ENCODE measurements at places on chromosomes 11 and 22. TPM values are rescaled to one million over a fixed set of nuclear protein-coding genes. Genes with fewer than 3 reads are reported as not detected.

GRCh38 chr22:24834845-24835570 is 29.0 kb downstream of the SGSM1 start:
- no peak overlapping the region for H3K27ac ChIP-seq
- H3K27me3 ChIP-seq = peaks cover 1% of the 10 kb centered on the region
- no peaks in the 10 kb centered on the region for H3K36me3 ChIP-seq

GRCh38 chr11:1651411-1651980 is 21.9 kb downstream of the KRTAP5-5 start:
- H3K4me1 ChIP-seq = no peaks in the 10 kb centered on the region
- no peak overlapping the region for H3K4me3 ChIP-seq
- H3K27ac ChIP-seq = no peak overlapping the region
- DNase-seq = no peak
- no peaks in the 10 kb centered on the region for H3K36me3 ChIP-seq
- peaks cover 14% of the 10 kb centered on the region for H3K27me3 ChIP-seq

DNA sequence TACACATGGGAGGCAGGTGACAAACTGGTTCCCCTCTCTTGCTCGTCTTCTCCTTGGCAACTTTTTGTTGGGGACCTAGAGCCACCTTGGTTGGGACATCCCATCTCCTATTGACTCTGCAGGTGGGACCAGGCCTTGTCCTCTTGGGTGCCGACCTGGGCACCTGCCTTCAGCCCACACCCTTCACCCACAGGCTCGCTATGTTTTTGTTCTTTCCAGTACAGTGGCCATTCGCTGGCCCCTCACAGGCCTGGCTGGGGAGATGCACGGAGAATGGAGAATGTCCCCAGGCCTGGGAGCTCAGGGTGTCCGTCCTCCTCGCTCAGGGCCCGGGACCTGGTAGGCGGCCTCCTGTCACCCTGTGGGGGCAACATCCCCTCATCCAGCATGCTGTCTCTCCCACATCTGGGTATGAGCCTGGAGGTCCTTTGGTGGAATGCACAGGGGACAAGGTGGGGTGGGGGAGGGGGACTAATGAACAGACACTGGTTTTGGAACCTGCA is 14.9 kb upstream of the OMP start:
- no peaks in the 10 kb centered on the region for H3K36me3 ChIP-seq
- no peak overlapping the region for H3K4me3 ChIP-seq
- DNase-seq = no peak
- no peak overlapping the region for H3K27ac ChIP-seq

GRCh38 chr11:112508750-112509149 is 248.1 kb upstream of the PLET1 start:
- H3K27ac ChIP-seq = no peak overlapping the region
- no peak overlapping the region for H3K4me3 ChIP-seq
- H3K36me3 ChIP-seq = no peaks in the 10 kb centered on the region
- peaks cover 11% of the 10 kb centered on the region for H3K27me3 ChIP-seq

DNA sequence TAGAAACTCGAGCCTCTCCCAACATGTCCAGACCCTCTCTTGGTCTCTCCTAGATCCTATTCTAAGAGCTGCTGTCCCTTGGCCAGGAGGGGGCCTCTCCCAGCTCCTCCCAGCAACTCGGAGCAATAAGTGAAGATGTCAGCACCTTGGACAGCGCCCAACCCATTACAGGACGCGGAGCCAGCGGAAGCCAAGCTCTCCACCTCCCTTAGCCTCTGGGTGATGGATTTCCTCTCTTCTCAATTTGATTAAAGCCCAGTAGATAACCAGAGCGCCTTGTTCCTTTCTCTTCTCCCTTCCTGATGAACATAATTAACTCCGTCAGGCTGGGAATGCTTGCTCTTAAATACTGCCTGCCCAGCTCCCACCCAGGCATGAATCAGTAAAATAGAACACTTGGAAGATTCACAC is 26.2 kb upstream of the TPBGL start:
- H3K4me3 ChIP-seq = no peak overlapping the region
- peaks cover 25% of the 10 kb centered on the region for H3K27me3 ChIP-seq
- H3K36me3 ChIP-seq = no peaks in the 10 kb centered on the region

DNA sequence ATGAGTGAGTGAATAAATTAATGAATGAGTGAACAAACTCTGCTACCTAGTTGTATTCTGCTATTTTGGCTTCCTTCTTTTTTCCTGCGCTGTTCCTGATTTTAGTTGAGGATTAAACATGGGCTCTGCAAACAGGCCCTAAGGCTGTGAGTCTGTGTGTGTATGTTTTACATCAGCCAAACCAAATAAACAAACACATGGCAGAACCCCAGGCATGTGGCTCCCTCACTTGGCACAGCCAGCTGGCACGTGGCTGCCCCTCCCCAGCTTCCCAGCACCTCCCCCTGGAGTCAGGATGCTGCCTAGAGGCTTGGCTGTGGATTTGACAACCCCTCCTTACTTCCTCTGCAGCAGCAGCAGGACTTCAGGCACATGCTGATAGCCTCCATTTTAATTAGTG is 593.2 kb downstream of the INSC start:
- H3K4me3 ChIP-seq = no peak overlapping the region
- no peak for DNase-seq
- H3K27ac ChIP-seq = no peak overlapping the region
- peaks cover 1% of the 10 kb centered on the region for H3K27me3 ChIP-seq
- no peaks in the 10 kb centered on the region for H3K4me1 ChIP-seq

DNA sequence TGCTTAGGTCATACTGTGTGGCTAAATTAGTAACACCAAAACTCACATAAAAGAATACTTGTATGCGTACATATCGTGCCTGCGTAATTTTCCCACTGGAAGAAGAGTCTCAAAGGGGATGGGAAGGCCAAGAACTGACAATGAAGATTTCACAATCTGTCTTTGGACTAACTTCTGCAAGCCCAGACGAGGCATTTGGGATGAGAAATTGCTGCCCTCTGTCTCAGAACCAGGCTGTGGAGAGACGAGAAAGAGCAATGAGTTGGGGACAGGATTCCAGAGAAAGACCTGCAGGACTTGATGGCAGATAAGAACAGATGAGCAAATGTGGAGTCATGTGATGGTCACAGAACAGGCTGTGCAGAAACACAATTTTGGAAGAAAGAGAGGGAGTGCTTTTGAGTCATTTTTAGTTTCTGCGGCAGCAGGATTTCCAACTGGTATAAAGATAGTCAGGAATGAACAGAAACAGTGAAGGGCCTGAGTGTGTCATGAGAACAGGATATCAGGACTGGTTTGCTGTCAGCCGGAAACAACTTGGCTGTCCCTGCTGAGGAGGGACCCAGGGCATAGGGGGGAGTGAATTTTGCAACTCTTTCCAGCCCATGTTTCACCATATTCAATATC is 82.7 kb upstream of the CTSC start:
- no peaks in the 10 kb centered on the region for H3K27me3 ChIP-seq
- DNase-seq = no peak
- H3K27ac ChIP-seq = peak overlapping the region; percentile 11
- peaks cover 42% of the 10 kb centered on the region for H3K4me1 ChIP-seq

GRCh38 chr22:31323578-31324550 is 22.3 kb downstream of the PATZ1 start:
- H3K4me3 ChIP-seq = no peak overlapping the region
- H3K36me3 ChIP-seq = peaks cover 22% of the 10 kb centered on the region

DNA sequence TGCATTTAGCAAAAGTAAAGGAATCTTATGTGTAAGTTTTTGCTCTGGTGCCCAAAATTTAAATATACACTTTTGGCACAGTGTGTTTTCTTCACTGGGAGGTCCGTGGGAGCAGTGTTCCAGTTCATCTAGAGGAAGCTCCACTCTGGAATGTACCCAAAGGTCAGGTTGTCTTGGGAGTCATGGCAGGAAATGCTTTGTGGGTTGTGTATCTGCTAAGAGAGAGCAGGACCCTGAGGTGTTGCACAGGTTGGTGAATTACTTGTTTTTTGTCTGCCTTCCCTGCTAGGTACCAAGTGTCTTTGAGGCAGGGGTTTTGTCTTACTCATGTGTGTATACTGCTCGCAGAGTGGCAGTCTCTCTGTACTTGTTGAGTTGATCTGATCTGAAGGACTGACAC is 37.3 kb downstream of the DIXDC1 start:
- no peak overlapping the region for H3K27ac ChIP-seq
- no peak overlapping the region for H3K4me3 ChIP-seq
- DNase-seq = no peak
- peaks cover 25% of the 10 kb centered on the region for H3K27me3 ChIP-seq

DNA sequence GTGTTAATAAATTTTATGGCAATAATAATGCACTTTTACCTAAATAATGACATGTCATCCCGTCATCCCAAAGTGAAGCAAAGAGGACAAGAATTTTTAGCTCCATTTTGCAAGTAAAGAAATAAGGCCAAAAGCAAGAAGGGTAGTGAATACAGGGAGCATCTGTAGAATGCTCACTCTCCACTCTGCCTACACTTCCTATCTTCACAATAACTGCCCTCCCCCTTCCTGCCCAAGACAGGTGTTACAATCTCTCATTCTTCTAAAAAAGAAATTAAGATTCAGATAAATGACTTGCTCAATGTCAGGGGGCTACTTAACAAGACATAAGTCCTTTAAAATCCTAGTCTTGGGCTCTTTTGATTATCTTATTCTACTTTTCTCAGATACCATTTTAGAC is 8.9 kb downstream of the RDX start:
- no peaks in the 10 kb centered on the region for H3K27me3 ChIP-seq
- no peak overlapping the region for H3K27ac ChIP-seq
- H3K36me3 ChIP-seq = peaks cover 13% of the 10 kb centered on the region
- H3K4me1 ChIP-seq = peaks cover 24% of the 10 kb centered on the region

DNA sequence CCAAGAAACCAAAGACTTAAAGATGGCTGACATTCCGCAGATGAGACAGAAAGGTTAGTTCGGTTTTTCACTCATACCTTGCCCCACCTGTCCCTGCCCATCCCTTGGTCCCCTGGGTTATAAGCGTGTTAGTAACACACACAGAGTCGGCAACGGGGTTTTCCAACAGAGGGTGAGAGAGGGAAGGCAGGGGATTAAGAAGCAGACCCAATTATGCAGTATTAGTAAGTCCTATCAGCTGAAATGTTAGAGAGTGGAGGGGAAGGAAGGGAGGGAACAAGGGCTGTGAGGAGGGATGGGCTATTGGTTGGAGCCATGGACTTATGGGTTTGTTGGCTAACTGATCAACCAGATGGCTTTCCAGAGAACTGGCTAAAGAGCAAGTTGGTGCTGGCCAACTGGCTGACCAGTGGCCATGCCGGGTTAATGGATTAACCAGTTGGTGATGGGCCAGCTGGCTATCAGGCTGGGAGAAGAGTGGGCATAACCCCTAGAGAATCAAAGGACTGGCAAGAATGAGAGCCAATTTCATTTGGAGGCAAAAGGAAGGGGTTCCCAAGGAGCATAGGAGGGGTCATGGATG is 45.5 kb downstream of the NRXN2 start:
- peaks cover 17% of the 10 kb centered on the region for H3K27me3 ChIP-seq
- DNase-seq = no peak
- H3K36me3 ChIP-seq = no peaks in the 10 kb centered on the region
- no peak overlapping the region for H3K4me3 ChIP-seq

GRCh38 chr11:11390068-11390771 is 37.2 kb upstream of the CSNK2A3 start:
- no peak overlapping the region for H3K4me3 ChIP-seq
- H3K4me1 ChIP-seq = no peaks in the 10 kb centered on the region
- H3K27me3 ChIP-seq = peaks cover 2% of the 10 kb centered on the region

- H3K27ac ChIP-seq = no peak overlapping the region
- no peaks in the 10 kb centered on the region for H3K36me3 ChIP-seq
- no peaks in the 10 kb centered on the region for H3K4me1 ChIP-seq
These were observed 224.6 kb downstream of the MN1 start for GRCh38 chr22:27576815-27577573.

DNA sequence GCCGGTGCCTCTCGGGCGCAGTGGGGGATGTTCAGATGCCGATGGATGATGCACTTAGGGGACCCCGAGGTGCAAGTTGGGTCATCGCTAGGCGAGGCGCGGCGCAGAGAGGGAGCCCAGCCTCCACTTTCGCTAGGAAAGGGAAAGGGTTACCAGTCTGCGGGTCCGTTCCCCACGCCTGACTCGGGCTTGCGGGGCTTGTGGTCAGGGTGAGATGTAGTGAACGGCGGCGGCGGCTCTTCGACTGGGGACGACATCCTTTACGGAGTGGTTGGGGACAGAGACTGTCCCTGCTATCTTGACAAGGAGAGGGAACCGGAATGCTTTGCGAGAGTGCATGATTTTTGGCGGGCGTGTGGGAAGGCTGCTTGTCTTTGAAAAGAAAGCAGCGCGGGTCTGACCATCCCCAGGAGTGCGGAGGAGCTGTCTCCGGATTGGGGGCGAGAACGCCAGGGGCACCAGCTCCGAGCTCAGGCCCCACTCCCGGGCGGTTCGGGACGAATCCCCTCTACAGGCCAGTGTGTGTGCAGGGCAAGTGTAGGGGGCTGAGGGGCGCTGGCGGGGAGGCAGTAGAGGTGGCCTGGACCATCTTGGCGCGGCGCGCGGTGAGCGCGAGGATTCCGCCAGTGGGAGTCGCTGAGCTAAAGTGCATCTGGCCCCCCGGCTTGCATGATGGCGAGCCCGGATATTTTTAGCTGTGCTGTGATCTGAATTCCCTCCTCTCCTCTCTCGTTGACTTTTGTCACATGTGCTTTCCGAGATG is 1.1 kb downstream of the FAT3 start:
- peaks cover 41% of the 10 kb centered on the region for H3K27me3 ChIP-seq
- no peak overlapping the region for H3K27ac ChIP-seq
- H3K4me1 ChIP-seq = no peaks in the 10 kb centered on the region
- DNase-seq = no peak
- no peak overlapping the region for H3K4me3 ChIP-seq
- H3K36me3 ChIP-seq = peaks cover 1% of the 10 kb centered on the region

GRCh38 chr22:46900549-46900948 is 138.1 kb downstream of the TBC1D22A start:
- no peak overlapping the region for H3K27ac ChIP-seq
- H3K4me3 ChIP-seq = no peak overlapping the region
- peaks cover 18% of the 10 kb centered on the region for H3K36me3 ChIP-seq
- DNase-seq = no peak
- H3K27me3 ChIP-seq = no peaks in the 10 kb centered on the region
- H3K4me1 ChIP-seq = peaks cover 3% of the 10 kb centered on the region

DNA sequence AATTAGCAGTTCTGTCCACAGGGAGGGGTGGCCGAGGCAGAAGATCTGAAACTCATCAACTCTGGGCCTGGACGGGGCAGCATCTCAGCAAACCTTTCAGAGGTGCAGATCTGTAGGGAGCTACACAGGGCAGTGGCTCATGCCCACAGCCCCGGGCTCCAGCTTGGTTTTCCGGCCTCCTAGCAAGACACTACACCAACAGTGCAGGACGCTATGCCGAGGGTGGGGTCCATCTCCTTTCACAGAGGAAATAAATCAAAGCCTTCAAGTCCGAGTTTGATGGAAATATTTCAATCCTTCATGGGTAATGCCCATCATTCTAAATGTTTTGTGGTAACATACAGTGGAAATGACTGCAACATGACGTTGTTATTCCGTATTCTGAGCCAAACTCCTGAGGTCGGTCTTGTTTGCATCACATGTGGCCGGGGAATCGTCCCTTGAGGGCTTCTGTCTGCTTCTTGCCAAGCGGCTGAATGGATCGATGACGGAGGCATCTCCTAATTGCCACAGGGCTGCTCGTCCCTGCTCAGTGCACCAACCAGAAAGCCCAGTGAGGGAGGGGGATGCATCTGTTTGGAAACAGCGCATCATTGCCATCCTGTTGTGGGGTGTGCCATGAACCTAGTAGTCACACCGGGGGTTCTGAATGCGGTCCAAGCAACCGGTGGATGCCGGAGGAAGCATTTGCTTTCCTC is 30.0 kb downstream of the LINC01488 start:
- H3K36me3 ChIP-seq = no peaks in the 10 kb centered on the region
- no peak for DNase-seq
- no peak overlapping the region for H3K27ac ChIP-seq
- no peak overlapping the region for H3K4me3 ChIP-seq
- peaks cover under 1% of the 10 kb centered on the region for H3K27me3 ChIP-seq
- H3K4me1 ChIP-seq = peaks cover 6% of the 10 kb centered on the region

The THYN1 gene
- 75.3 TPM for total RNA-seq

The KRTAP5-7 gene
- total RNA-seq = not detected

The CSF2RB gene
- total RNA-seq = 0.29 TPM

The DAGLA gene
- total RNA-seq = not detected

The SEZ6L gene
- total RNA-seq = not detected

The SLC22A12 gene
- not detected for total RNA-seq

Measured in activated CD8-positive, alpha-beta T cell treated with anti-CD3 and anti-CD28 coated beads for 36 hours (primary cell).